Fibroblast of skin of right biceps (primary cell): ENCODE measurements at places on chromosomes 12 and 14.

GRCh38 chr12:53211476-53212381 lies 4.7 kb upstream of the ITGB7 start:
- DNase-seq: no peak

DNA sequence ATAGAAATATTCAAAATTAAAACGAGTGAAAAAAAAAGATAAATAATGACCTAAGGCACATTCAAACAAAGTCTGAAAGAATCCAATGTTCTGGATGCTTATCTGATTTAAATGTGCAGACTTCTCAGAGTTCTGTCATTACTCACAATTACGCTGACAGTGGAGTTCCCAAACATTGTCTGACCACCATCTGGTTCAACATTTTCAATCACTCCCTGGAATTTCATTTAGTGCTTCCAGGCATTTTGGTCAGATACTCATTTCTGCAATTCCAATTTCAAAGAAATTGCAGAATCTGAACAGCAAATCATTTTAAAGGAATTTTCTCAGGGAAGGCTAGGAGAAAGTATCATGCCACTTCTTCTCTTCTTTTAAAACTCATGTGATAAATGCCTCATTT lies 398.2 kb upstream of the PDE3A start:
- DNase-seq: peak; percentile 95

DNA sequence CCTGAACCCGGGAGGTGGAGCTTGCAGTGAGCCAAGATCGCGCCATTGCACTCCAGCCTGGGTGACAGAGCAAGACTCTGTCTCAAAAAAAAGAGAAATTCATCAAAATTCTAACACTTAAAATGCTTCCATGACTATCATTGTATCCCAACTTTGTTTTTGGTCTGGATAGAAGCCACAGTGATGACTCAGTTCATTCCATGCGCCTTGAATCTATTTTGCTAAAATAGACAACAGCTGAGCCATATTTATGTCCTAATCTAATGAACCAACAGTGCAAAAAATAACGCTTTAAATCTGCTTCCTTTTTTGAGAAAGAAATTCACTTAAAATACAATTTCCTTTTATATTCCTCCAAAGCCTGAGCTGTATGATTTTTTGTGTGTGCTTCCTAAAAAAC lies 23.2 kb upstream of the BICD1 start:
- peak; percentile 89 for DNase-seq

- peak; percentile 90 for DNase-seq
Observed at GRCh38 chr12:58067610-58068387, 126.4 kb downstream of the ATP23 start.

GRCh38 chr12:57759360-57759980 lies 4.6 kb downstream of the MARCHF9 start:
- no peak for DNase-seq

GRCh38 chr12:12505544-12506495 lies 56.8 kb downstream of the DUSP16 start:
- DNase-seq: peak; percentile 84

DNA sequence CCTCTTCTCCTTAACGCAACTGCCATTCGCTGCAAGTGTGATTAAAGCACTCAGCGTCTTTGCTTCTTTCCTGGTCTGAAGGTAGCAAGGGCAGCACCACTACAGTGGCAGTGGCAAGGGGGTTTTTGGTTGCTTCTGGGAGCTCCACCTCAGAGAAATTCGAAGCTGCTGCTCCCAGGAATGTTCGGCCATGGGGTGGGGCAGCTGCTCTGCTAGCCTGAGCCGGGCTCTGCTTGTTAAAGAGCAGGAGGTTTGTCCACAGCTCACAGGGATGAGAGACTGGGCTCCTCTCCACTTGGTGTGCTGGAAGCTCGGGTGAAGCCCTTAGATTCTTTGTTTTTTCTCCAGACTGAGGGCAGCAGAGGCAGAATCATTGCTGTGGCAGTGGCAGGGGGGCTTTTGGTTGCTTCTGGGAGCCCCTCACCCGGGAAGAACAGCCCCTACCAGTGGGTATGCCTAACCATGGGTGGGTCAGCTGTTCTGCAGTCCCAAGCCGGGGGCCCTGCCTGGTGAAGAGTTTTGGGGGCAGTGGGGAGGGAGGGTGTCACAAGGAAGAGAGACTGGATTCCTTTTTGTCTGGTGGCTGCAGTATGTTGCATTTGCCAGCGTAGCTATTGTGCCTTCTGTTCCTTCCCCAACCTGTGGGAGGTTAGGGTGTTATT lies 340.2 kb downstream of the AEBP2 start:
- DNase-seq: no peak

GRCh38 chr12:74105434-74105833 lies 432.2 kb upstream of the ATXN7L3B start:
- DNase-seq: no peak

GRCh38 chr14:60632257-60632656 lies 17.0 kb downstream of the SIX1 start:
- no peak for DNase-seq

DNA sequence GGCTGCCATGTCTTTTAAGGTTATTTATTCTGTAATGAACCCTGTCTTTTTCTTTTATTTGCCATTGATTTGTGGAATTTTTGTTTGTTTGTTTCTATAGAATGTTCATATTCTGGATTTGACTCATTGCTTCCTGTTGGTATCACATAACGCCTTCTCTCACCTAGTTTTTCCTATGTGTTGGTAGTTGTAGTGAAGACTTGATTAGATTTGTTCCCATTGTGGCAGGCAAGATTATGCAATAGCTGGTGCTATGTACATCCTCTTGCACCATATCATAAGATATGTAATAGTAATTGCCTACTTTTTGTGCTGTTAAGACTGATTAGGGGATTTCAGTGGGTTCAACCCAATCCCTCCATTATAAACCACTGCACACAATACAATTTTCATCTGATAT lies 3.9 kb upstream of the KRT6B start:
- DNase-seq: no peak

GRCh38 chr12:103590271-103590670 lies 3.2 kb downstream of the STAB2 start:
- DNase-seq: no peak

DNA sequence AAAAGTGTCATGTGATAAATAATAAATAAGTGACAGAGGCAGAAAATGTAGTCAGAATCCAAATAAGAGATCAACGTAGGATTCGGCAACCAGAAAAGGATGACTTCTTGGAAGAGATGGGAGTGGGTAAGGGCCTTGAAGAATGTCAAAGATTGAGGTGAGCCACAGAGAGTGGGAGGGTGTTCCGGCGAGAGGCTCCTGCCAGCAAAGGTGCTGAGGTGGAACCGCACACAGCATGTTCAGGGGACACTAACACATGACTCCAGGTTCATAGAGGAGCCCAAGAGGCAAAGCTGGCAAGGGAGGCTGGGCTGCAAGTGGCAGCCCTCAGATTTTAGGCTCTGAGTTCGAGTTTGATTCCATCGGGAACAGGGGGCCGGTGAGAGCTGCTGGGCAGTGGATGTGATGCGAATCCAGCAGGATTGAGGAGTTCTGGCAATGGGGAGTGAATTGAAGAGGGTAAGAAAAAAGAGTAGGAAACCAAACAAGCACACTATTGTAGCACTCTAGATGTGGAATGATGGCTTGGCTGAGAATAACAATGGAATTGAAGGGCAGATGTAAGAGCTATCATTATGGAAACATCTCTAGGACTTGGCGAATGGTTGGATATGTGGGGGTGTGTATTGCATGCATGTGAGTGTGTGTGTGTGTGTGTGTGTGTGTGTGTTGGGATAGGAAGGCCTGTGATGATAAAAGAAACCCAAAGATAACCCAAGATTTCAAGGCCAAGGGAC lies 36.5 kb downstream of the LRRC74A start:
- no peak for DNase-seq

GRCh38 chr12:25254271-25254880 lies 3.6 kb upstream of the KRAS start:
- peak; percentile 51 for DNase-seq

DNA sequence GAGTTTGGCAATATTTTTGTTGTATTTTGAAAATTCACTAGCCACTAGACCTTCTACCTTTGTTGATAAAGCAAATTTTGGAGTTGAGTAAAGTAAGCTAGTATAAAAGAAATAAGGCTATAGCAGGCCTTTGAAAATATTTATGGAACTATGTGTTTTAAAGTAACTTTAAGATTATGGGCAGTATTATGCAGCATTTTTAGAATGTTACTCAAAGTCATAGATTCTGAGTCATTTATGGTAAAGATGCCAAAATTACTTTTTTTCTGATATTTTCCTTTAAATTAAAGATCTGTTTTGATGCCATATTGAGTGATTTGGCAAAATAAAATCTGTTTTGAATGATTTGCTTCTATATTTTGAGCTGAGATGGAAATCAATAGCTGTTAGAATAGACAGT lies 57.2 kb downstream of the SYNE2 start:
- peak; percentile 43 for DNase-seq

GRCh38 chr12:108833757-108834472 lies 23.5 kb downstream of the SSH1 start:
- DNase-seq: peak; percentile 87

DNA sequence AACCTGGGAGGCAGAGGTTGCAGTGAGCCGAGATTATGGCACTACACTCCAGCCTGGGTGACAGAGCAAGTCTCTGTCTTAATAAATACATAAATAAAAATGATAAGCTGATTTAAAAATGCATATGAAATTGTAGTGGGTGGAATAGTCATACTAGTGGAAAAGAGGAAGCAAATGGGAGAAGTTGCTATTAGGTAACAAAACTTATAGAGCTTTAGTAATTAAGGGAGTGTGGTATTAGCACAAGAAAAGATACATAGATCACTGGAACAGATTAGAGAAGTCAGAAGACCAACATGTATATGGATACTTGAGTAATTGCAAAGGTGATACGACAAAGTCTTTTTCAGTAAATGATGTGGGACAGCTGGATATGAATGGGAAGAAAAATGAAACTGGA lies 26.5 kb downstream of the TECPR2 start:
- no peak for DNase-seq

- DNase-seq: no peak
Observed at GRCh38 chr14:74684434-74684833, 28.4 kb downstream of the AREL1 start.

- DNase-seq: peak; percentile 25
Observed at GRCh38 chr14:67228325-67228984, 12.8 kb upstream of the PALS1 start.

- no peak for DNase-seq
Observed at GRCh38 chr14:68949601-68949965, 29.5 kb downstream of the ACTN1 start.

DNA sequence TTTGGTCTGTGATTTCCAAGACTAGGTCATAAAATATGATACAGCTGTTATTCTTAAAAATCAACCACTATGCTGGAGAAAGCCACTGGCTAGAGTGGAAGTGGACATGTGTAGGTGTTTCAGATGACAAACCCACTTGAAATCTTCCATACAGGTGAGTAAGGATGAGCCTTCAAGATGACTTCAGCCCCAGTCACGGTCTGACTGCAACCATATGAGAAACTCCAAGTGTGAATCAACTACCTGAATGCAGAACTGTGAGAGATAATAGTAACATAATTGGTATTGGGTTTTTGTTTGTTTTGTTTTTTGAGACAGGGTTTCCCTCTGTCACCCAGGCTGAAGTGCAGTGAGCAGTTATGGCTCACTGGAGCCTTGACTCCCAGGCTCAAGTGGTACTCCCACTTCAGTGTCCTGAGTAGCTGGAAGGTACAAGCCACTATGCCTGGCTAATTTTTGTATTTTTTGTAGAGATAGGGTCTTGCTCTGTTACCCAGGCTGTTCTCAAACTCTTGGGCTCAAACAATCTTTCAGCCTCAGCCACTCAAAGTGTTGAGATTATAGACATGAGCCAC lies 273.3 kb upstream of the LRIG3 start:
- no peak for DNase-seq

- no peak for DNase-seq
Observed at GRCh38 chr12:43305065-43305464, 246.9 kb downstream of the ADAMTS20 start.

- DNase-seq: peak; percentile 84
Observed at GRCh38 chr14:96260341-96260821, 4.4 kb downstream of the BDKRB1 start.

DNA sequence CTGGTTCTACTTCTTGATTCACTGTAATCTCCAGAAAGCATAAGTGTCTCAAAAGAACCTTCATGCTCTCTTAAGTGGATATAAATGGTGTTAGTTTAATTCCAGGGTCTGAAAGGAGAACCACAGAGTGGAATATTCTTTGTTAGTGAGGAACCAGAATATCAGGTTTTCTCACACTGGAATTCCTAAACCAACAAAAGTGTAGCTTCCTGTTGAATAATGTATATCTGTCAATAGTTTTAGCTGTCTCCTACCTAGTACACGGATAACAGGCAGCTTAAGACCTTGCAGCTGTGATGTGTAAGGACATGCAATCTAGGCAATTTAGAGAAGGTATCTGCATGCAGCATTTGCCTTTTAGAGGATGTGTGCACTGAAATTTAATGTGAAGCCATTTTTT lies 24.0 kb downstream of the LRIG3 start:
- no peak for DNase-seq

DNA sequence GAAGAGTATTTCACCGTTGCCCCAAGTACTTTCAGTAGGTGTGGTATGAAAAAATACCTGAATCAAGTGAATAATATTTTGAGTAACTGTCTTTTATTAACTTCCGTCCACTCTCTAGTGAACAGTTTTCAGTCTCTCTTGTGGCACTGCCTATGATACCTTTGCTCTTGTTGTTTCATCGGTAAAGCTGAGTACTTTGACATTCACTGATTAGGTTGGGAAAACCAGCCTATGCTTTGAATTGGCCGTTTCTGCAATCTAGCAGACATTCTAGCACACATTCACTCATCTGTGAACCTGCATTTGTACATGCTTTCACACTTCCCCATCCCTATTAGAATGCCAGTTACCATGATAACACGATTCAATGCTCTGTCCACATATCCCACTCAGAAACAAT lies 217.3 kb downstream of the FBXL14 start:
- DNase-seq: no peak

DNA sequence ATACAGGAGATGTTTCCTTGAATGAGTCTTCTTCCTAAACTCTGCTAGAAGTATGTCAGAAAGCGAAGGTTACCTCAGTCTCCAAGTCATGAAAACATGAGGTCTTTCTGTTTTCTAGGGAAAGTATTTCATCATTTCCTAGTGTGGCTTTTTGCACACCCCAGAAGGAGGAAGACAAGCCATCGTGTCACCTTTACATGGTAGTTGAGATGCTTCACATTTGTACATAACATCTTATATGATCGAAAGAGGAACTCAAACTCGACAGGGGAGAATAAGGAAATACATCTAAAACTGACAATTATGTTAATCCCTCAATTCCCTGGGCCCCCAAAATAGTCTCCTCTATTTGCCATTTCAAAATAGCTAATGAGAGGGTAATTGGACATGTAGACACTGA lies 214.1 kb upstream of the PLEKHG7 start:
- DNase-seq: no peak

DNA sequence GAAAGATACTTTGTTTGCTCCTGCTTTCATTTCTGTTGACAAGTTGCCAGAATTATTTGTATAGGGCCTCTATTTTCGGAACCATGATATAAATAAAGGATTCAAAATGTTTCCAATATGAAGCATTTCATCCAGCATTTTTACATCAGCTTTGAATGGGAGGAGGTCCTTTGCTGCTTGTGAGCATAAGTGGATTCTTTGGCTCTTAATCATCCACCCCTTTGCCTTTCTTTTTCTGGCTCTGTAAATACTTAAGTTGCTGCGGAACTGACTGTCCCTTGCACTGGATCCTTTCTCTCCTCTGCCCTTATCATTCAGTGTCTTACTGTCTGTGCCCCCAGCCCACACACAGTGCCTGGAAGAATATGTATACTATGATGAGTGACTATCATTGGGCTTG lies 357.3 kb upstream of the RGS6 start:
- DNase-seq: peak; percentile 93

GRCh38 chr12:5783289-5783920 lies 161.7 kb downstream of the ANO2 start:
- no peak for DNase-seq

GRCh38 chr12:89334548-89335169 lies 17.6 kb downstream of the DUSP6 start:
- DNase-seq: no peak

- DNase-seq: no peak
Observed at GRCh38 chr12:123935956-123936355, 36.7 kb downstream of the CCDC92 start.
